ENCODE measurements at places on chromosomes 2 and 18.

- DNase-seq: no peak
Observed at GRCh38 chr18:11672846-11673454, 16.1 kb upstream of the GNAL start.

DNA sequence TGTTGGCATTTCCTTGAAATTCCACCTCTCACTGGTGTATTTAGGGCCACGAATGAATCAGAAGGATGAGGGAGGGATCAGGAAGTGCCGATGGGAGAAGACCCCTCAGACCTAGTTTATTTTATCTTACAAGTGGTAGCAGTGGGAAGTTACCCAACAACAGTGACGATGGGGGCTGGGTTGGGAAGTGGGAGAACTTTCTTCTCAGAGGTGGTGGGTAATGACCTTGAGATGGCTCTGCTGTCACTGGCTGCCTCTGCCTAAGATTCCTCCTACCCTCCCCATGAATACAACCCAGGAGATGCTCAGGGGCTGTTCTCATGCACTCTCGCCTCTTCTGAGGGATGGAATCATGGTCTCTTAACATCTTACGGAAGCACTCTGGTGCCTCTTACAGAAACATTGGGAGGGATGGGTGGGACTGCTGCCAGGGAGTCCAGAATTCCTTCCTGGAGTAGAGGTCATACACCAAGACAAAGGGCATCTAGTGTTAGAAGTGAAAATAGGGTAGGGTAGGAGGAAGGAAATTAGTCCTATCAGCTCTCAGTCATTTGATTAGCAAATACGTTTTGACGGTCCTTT, 58.5 kb upstream of the TXNDC2 start:
- no peak for DNase-seq

DNA sequence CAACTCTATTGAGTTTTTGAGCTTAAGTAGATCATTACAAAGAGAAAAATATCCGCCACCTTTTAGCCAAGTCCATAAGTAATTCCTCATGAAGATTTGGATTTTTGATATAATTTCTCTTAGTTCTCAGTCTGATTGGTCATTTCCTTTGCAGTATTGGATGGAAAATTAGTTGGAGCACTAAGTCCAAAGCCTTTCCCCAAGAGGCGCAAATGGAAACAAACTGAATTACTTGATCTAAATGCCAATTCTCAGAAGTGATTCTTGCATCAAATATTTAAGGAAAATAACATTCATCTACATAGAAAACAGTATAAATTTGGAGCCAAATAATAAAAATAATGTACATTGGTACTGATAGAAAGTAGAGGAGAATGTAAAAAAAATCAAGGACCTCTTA, 115.6 kb downstream of the CACNB4 start:
- DNase-seq: no peak

- DNase-seq: no peak
Observed at GRCh38 chr18:36724169-36724568, 104.6 kb downstream of the TPGS2 start.

DNA sequence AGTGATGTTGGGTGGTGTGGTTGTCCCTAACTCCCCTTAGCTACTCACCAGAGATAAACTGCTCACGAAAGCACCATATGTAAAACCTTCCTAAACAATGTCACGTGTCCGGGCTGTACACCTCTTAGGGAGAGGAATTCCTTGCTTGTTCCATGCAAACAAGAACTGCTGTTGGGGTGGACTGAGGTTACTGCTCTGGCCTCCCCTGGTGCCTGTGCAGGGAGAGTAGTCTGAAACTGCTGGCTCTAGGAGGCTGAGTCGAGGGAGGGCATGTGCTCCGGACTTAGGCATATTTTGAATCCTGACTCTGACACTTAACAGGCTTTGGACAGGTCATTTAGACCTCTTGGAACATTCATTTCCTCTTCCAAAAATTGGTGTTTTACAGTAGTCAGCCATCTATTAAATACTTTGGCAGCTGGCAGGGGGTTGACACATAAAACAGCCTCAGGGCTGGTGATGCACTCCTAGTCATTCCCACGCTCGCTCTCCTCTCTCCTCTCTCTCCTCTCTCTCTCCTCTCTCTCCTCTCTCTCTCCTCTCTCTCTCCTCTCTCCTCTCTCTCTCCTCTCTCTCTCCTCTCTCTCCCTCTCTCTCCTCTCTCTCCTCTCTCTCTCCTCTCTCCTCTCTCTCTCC, 10.6 kb downstream of the THNSL2 start:
- DNase-seq: no peak

DNA sequence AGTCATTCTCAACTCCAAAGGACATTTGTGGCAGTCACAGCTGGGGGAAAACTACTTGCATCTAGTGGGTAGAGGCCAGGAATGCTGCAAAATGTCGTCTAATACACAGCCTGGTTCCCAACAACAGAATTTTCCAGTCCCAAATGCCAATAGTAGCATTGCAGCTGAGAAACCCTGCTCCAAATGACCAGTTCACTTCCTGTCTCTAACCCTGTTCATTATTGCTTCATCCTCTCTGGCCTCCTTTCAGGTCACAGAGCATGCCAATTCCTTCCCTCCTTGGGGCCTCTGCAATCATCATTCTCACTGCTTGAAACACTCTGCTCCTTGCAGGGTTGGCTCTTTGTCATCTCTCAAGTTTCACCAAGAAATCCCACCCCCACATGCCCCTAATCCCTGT, 139.1 kb downstream of the IRS1 start:
- DNase-seq: no peak

DNA sequence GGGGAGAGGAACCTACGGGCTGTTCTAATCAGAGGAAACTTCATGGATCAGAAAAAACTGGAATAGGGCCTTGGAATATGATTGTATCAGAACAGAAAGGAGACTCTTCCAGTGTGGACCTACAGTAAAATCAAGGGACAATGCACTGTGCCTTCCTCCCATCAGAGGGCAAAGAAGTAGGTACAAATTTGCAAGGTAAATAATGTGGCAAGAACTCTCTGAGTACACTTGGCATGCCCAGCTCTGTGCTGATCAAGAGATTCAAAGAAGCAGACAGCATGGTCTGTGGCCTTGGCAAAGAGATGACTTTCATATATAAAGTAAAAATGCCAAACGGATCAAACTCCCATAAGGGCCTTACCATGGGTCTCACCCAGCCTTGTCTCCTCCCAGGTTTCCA, 242.6 kb upstream of the OSR1 start:
- DNase-seq: no peak

GRCh38 chr2:201970786-201971108, 62.9 kb upstream of the FZD7 start:
- no peak for DNase-seq
